ENCODE measurements at places on chromosomes 2 and 18.

GRCh38 chr2:236164201-236164924, 3.8 kb downstream of the GBX2 start:
- DNase-seq, result no peak

GRCh38 chr2:18959952-18960717, 370.8 kb upstream of the NT5C1B start:
- no peak for DNase-seq

- DNase-seq, result no peak
These were observed 29.9 kb downstream of the PELI1 start for GRCh38 chr2:64114063-64114911.

DNA sequence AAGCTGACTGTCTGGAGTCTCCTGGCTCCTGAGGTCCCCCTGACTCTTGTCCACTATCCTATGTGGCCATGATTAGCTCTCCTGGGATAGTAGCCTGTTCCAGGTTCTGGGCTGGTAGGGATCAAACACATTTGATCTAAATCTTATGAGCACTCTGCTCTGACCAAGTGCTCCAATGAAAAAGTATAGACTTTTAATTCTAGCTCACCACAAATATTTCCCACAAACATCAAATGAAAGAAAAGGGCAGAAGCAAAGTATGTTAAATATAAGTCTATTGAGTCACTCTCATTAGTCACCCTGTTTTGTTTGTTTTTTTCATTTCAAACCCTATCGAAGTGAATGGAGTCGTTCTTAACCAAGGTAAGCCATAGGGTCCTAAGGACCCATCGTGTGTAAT, 39.7 kb upstream of the NEDD4L start:
- DNase-seq, result no peak

- DNase-seq, result no peak
These were observed 108.2 kb upstream of the UBE2E3 start for GRCh38 chr2:180872255-180872654.

DNA sequence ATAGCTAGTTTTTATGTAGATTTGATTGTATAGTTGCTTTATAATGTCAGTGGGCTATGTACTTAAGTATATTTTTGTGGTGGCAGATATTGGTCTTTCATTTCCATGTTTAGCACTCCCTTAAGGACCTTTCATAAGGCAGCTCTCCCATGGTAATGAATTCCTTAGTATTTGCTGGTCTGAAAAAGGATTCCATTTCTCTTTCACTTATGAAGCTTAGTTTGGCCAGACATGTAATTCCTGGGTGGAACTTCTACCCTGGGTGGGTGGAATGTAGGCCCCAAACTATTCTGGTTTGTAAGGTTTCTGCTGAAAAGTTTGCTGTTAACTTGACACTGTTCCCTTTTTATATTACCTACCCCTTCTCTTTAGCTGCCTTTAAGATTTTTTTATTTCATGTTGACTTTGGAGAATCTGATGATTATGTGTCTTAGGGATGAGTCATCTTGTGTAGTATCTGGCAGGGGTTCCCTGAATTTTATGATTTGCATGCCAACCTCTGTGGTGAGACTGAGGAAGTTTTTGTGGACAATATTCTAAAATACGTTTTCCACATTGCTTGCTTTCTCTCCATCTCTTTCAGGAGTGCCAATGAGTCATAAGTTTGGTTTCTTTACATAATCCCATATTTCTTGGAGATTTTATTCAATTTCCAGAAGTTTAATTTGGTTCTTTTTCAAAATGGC, 65.4 kb upstream of the VRK2 start:
- DNase-seq, result no peak

DNA sequence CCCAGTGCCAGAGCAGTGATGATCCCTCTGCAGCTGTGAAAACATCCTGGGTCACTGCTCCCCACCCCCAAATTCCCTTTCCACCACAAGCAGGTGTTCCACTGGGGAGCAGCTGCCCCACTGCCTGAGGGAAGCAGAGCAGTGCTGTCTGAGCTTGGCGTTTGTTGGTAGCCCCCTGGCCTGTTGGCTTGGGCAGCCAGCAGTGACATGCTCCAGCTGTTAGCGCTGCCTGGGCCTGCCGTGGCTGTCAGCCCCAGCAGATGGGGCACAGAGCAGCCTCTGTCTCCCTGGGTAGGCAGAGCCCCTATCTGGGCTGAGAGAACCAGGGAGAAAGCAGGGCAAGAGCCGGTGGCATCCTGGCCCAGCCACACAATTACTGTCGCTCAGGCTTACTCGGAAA, 247.7 kb downstream of the GLI2 start:
- DNase-seq, result no peak

GRCh38 chr2:23312996-23313606, 71.9 kb upstream of the KLHL29 start:
- DNase-seq, result no peak

GRCh38 chr18:62717169-62717924, 2.0 kb downstream of the PHLPP1 start:
- DNase-seq, result no peak

All from left ventricle myocardium inferior (tissue), 1 donor.